ENCODE measurements at places on chromosomes 12 and 14. TPM values are rescaled to one million over a fixed set of nuclear protein-coding genes. Genes with fewer than 3 reads are reported as not detected.

DNA sequence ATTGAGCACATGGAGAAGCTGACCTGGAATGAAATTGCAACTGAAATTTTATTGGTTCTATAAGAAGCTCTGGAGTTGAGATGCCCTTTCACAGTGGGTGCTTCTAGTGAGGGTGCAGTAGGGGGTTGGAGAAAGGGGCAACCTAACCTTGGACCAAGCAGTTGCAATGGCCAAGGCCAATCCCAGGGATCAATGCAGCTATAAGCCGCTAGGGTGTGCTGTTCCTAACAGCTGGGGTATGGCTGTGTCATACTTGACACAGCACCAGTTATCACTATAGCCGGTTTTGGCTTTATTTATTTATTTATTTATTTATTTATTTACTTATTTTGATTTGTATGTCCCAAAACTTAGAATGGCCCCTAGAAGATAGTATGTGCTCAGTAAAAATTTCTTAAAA lies 505.9 kb downstream of the FLRT2 start:
- peak; percentile 1 for DNase-seq

The GLIPR1L1 gene
- total RNA-seq = not detected

The LTBP2 gene
- 157 TPM for total RNA-seq

DNA sequence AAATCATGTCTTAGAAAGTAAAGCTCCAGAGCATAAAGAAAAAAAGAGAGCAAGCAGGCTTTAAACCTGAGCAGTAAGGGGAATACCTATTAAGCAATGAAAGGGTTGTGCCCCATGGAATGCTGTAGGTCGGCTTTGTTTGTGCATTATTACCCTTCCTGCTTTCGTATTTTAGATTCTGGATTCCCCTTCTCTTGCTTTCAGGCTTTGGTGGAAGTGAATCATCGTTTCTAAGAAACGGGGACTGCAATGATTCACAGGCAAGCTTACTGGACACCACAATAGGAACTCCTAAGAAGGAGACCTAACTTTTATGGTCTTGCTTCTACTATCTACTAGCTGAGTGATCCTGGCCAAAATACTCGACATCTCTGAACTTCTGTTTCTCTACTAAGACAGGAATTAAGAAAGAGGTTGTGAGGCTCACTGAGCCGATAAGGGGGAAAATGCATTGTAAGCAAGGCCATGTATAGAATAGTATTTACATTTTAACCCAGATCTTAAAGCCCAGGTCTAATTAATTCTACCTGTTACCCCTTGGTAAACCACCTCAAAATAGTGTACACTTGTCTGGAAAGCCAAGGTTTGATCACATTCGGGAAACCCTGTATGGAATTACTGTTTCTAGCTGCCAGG lies 1.2 kb upstream of the BMAL2 start:
- peak; percentile 92 for DNase-seq

DNA sequence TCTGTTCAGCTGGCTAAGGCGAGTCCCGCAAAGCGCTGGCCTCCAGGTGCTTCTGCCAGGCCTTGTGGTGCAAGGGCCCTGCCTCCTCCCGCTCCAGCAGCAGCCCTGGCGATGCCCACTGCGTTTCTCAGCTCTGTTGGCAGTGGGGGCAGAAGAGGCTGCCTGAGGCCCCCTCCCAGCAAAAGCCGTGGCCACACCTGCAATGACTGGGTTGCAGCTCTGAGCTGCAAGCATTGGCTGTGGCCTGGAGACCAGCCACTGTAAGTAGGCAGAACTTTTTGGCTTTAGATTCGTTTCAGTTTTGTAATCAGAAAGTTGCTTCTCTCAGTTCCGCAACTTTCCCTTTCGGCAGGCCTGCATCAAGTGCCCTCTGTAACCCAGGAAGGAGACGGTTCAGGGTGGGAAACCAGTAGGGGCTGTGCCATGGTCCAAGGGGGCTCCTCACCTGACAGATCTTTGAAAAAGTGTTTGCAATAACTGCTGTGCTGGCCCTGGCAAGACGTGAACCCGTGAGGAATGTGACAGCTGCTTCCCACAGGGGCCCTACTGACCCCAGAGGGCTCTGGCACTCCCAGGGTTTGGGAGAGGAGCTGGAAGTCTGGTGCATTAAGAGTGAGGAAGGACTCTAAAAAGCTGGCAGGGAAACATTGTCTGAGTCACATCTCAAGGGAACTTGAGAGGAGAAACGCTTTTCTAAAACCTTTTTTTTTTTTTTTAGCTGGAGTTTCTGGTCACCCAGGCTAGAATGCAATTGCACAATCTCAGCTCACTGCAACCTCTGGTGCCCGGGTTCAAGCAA lies 54.5 kb upstream of the MAX start:
- peak; percentile 96 for DNase-seq

GRCh38 chr12:103728323-103728722 lies 112.7 kb downstream of the NT5DC3 start:
- peak; percentile 17 for DNase-seq

DNA sequence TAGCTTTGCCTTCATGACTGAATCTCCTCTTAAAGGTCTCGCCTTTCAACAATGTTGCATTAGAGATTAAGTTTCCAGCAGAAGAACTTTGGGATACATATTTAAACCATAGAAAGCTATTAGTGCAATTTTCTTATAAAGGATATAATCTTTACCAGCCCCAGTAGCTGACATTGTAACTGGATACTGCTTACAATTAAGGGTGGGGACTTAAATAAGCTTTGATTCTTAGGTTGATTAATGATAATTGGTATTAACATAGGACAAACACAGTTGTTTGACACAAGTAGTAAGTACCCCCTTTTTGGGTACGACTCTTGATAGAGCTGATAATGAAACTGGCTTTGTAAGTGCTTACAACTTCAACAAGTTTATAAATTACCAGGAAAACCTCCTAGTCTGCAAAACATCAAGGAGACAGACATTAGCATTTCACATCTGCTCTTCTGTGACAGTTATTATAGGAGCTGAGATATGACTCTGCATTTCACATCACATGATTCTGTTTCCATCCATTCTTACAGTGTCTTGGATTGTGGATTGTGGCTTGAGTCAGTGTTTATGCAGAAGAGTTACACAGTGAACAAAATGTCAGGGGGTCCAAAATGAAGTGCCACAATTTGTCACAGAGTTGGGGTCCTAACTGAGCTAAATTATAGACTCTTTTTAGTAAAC lies 249.1 kb upstream of the E2F7 start:
- no peak for DNase-seq

The DEGS2 gene
- 0.16 TPM for total RNA-seq

The HOXC10 gene
- not detected for total RNA-seq

- no peak for DNase-seq
Measured at GRCh38 chr14:37590428-37591139, 4.5 kb downstream of the FOXA1 start.

The CDCA3 gene
- total RNA-seq = 23.5 TPM

DNA sequence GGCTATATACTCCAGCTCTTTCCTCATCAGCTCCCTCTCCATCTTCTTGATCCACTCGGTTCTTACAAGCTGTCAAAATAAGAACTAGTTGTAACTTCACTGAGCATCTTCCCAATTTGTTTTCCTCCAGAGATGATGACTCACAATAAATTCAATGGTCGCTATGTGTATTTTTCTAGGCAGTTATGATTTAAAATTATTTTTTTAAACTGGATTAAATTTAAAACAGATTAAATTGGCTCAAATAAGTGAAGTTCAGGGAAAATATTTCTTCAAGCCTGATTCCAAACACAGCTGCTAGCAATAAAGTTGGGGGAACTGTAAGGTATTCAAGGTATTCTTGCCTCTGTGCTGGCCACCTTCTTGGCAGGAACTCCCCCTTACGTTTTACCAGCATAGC lies 717.7 kb upstream of the USP15 start:
- DNase-seq = no peak

The PROX2 gene
- not detected for total RNA-seq

The TMEM260 gene
- total RNA-seq = 6.4 TPM

- DNase-seq = no peak
Measured at GRCh38 chr14:86015941-86016340, 486.0 kb downstream of the FLRT2 start.

GRCh38 chr12:40105265-40105514 lies 691 bp downstream of the SLC2A13 start:
- peak; percentile 20 for DNase-seq

The VDR gene
- 5.0 TPM for total RNA-seq

The SERPINA5 gene
- total RNA-seq = not detected

DNA sequence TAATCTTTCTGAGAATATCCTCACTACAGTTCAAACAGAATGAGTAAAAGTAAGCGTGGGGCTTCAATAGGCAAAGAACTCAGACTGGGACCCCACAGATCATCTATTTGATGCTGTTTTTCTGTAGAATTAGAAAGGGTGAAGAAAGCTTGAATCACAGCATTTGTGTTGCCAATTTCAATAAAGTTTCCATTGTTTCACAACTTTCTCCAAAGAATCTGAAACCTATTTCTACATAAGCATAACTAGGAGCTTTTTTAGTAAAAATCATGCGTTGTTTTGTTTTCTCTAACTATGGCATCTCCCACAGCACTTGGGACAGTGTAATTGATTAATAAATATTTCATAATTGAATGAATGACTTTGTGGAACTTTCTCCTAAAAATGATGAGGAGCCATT lies 16.7 kb upstream of the NEDD1 start:
- peak; percentile 67 for DNase-seq

The HOXC6 gene
- total RNA-seq = 0.09 TPM

DNA sequence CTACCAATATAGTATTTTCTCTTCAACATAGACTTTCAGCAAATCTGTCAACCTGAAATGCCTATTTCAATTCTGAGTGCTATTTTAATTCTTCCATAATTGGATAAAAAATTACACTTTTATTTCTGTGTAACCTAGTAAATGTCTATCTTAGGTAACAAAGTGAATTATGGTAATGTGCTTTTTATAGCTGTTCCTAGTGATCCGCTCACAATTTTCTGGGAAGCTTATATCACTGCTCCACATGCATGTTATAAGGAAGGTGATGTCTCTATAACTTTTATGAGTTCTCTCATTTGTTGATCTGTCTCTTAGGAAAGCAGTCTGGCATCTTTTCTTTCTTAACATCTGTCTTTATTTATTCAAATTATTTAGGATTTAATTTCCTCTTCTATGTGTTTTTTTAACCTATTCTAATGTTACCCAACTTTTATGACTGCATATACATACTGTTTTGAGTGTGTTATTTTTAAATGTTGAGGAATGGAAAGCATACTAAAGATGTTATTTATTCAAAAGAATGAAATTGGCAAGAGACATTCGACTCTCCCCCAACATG lies 777.1 kb upstream of the MDGA2 start:
- no peak for DNase-seq

- DNase-seq = peak; percentile 81
Measured at GRCh38 chr12:94545935-94546771, 86.5 kb upstream of the CEP83 start.
